A549 treated with CORT108297 at 1 μM for 4 hours (cell line): ENCODE measurements at places on chromosomes 6 and 20. TPM values are rescaled to one million over a fixed set of nuclear protein-coding genes. Genes with fewer than 3 reads are reported as not detected.

OR2H2 gene
- not detected in 5 replicates for total RNA-seq

TMC2 gene
- total RNA-seq = not detected in 5 replicates

CST5 gene
- total RNA-seq = not detected in 5 replicates

PRSS16 gene
- 3.0 to 3.6 TPM (median 3.2 TPM) in 5 replicates for total RNA-seq

THEMIS gene
- total RNA-seq = not detected in 5 replicates

DDR1 gene
- 41.3 to 63.5 TPM (median 55.9 TPM) in 5 replicates for total RNA-seq

C6orf141 gene
- total RNA-seq = 18.6 to 21.3 TPM (median 19.1 TPM) in 5 replicates

EZR gene
- 276 to 332 TPM (median 300 TPM) in 5 replicates for total RNA-seq

SUMO4 gene
- total RNA-seq = 0.11 TPM in 1 of 5 replicates, not detected in the others

TRAPPC3L gene
- not detected in 5 replicates for total RNA-seq

LPIN3 gene
- total RNA-seq = 8.4 to 14.9 TPM (median 11.1 TPM) in 5 replicates

LTV1 gene
- 31.3 to 42.7 TPM (median 32.0 TPM) in 5 replicates for total RNA-seq

BANF2 gene
- total RNA-seq = not detected in 5 replicates
